H1 (cell line): ENCODE measurements at places on chromosomes 16 and 17. TPM values are rescaled to one million over a fixed set of nuclear protein-coding genes. Genes with fewer than 3 reads are reported as not detected.

Gene BCAS3
- polyA plus RNA-seq = 9.9 and 13.9 TPM in 2 replicates

Gene NPIPA8
- polyA plus RNA-seq = 4.8 and 13.8 TPM in 2 replicates

Gene DPEP3
- 6.5 and 12.7 TPM in 2 replicates for polyA plus RNA-seq

Gene CYTH1
- polyA plus RNA-seq = 12.8 and 13.8 TPM in 2 replicates

Gene SPATA32
- 0.11 and 0.24 TPM in 2 replicates for polyA plus RNA-seq

Gene ATAD5
- 3.0 and 3.5 TPM in 2 replicates for polyA plus RNA-seq

Gene TP53TG3F
- not detected in 2 replicates for polyA plus RNA-seq

Gene SULT1A1
- polyA plus RNA-seq = 2.0 and 2.1 TPM in 2 replicates

Gene AANAT
- polyA plus RNA-seq = 0.53 and 1.1 TPM in 2 replicates

Gene KRT37
- not detected in 2 replicates for polyA plus RNA-seq

Gene CHST5
- 0.13 and 0.23 TPM in 2 replicates for polyA plus RNA-seq

Gene PDE6G
- 12.9 and 15.1 TPM in 2 replicates for polyA plus RNA-seq

Gene ASGR1
- 14.5 and 16.1 TPM in 2 replicates for polyA plus RNA-seq

Gene SEZ6L2
- polyA plus RNA-seq = 47.7 and 65.7 TPM in 2 replicates

Gene CCL14
- polyA plus RNA-seq = not detected in 2 replicates

Gene CNTNAP1
- 10.0 and 13.5 TPM in 2 replicates for polyA plus RNA-seq

Gene SMIM36
- not detected in 2 replicates for polyA plus RNA-seq

Gene FBXO39
- 0.12 and 0.17 TPM in 2 replicates for polyA plus RNA-seq

Gene KRTAP4-9
- polyA plus RNA-seq = 0.06 TPM in 1 of 2 replicates, not detected in the other

Gene GNG13
- not detected in 2 replicates for polyA plus RNA-seq

Gene MFAP4
- polyA plus RNA-seq = 3.1 and 8.1 TPM in 2 replicates

Gene CES5A
- 0.05 TPM in 1 of 2 replicates, not detected in the other for polyA plus RNA-seq

Gene KRT27
- polyA plus RNA-seq = not detected in 2 replicates

Gene CENPN
- 28.2 and 32.8 TPM in 2 replicates for polyA plus RNA-seq

Gene NME2
- 795 and 929 TPM in 2 replicates for polyA plus RNA-seq

Gene PDPR
- 40.2 and 56.6 TPM in 2 replicates for polyA plus RNA-seq

Gene CACNG4
- polyA plus RNA-seq = 3.6 and 5.3 TPM in 2 replicates

Gene RPL38
- polyA plus RNA-seq = 412 and 510 TPM in 2 replicates

Gene DUS1L
- 34.5 and 60.4 TPM in 2 replicates for polyA plus RNA-seq

Gene TAC4
- 0.15 and 0.22 TPM in 2 replicates for polyA plus RNA-seq

Gene KIF2B
- polyA plus RNA-seq = not detected in 2 replicates

Gene RNF112
- 1.1 and 1.7 TPM in 2 replicates for polyA plus RNA-seq

Gene TPSG1
- polyA plus RNA-seq = not detected in 2 replicates

Gene TSPOAP1
- polyA plus RNA-seq = 7.6 and 9.8 TPM in 2 replicates

Gene FMNL1
- polyA plus RNA-seq = 2.5 and 5.3 TPM in 2 replicates

Gene TMEM220
- 2.8 and 4.1 TPM in 2 replicates for polyA plus RNA-seq

Gene PMFBP1
- polyA plus RNA-seq = 0.32 and 0.86 TPM in 2 replicates

Gene SPATA22
- 0.06 TPM in 1 of 2 replicates, not detected in the other for polyA plus RNA-seq
